A549 treated with ZK216348 at 1 μM for 4 hours (cell line): ENCODE measurements at places on chromosomes 5 and 9. TPM values are rescaled to one million over a fixed set of nuclear protein-coding genes. Genes with fewer than 3 reads are reported as not detected.

Gene KCNIP1
- total RNA-seq, result not detected in 5 replicates

Gene IL11RA
- 5.1 to 8.3 TPM (median 7.1 TPM) in 5 replicates for total RNA-seq

Gene GRXCR2
- total RNA-seq, result not detected in 5 replicates

Gene ACTBL2
- 0.09 to 0.12 TPM in 2 of 5 replicates, not detected in the others for total RNA-seq
